ENCODE measurements at places on chromosomes 1 and 21.
A peak's percentile ranks its signal among the peaks of the same experiment; 100 is the strongest.

GRCh38 chr1:93814795-93815340, 64.1 kb downstream of the DNTTIP2 start:
- DNase-seq = no peak

DNA sequence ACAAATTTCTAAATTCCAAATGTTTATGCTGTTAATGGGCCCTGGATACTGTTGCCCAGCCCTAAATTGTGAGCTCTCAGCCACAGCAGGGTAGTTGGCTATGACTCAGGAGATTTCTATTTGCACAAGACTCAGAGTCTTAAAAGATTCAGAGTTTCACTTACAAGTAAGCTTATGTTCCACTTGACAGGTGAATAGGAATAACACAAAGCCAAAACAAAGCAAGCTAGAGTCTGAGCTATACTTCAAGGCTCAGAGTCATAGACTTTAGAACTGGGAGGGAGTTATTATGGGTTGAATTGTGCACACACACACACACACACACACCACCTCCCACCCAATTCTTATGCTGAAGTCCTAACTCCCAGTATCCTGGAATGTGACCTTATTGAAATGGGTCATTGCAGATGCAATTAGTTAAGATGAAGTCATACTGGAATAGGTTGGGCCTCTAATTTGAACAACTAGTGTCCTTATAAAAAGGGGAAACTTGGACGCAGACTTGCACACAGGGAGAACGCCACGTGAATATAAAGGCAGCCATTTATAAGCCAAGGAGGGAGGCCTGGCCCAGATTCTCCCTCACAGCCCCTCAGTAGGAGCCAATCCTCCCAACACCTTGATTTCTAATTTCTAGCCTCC, 30.2 kb downstream of the PRDX6 start:
- no peak for DNase-seq

DNA sequence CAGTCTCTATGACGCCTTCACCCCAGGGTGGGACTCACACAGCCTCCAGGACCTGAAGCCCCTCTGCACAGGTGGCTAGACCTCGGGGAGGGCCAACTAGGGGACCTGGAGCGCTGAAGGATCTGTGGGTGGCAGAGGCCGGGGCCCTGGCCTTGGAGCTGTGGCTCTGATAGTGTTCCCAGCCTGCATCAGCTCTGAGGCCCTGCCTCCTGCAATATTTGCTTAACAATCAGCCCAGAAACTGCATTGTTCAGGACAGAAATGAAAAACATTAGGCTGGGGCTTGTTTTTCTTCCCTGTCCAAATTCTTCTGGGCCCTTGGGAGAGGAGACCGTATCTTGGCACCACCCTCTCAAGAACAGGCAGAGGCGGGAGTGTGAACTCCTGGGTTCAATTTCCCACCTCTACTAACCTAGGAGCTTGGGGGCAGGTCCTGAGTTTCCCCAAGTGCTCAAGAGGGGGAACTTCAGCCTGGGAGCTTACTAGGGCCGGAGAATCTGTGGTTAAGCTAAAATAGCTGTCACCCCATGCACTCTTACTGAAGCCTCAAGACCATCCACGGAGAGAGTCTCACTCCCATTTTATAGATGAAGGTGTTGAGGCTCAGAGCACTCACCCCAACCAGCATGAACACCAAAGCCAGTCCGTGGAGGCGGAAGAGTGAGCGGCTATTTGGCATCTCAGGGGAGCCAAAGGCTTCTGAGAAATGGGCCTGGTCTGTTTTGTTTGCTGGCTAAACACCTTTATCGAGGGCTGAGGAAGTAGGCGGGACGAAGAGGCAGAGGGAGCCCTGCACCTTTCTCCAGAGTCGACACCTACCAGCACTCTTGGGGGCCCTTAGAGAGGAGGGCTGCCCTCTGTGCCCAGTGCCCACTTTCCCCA, 18.8 kb upstream of the CASZ1 start:
- DNase-seq = no peak

- DNase-seq = no peak
These were observed 670 bp downstream of the COX20 start for GRCh38 chr1:244836135-244836521.

GRCh38 chr1:71908871-71909390, 373.4 kb downstream of the NEGR1 start:
- no peak for DNase-seq

DNA sequence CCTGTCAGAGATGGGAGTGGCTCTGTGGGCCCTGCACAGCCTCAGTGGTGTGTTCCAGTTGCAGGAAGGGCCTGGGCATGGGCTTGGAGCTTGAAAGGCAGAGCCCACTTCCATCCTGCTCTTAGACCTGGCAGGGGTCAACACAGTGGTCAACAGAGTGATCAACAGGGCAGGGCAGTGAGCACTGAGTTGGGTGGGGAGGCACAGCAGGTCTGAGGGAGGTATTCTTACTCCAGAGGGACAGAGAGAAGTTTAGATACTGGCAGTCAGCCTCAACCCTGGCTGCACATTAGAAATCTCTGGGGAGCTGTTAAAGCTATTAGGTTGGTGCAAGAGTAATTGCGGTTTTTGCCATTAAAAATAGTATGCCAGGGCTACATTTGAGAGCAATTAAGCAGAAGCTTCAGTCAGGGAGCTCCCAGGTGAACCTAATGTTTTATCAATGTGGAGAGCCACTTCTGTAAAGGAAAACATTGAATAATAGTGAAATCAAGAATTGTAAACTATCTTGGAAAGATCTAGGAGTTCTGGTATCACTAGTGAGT, 37.7 kb downstream of the SH3BGR start:
- no peak for DNase-seq

DNA sequence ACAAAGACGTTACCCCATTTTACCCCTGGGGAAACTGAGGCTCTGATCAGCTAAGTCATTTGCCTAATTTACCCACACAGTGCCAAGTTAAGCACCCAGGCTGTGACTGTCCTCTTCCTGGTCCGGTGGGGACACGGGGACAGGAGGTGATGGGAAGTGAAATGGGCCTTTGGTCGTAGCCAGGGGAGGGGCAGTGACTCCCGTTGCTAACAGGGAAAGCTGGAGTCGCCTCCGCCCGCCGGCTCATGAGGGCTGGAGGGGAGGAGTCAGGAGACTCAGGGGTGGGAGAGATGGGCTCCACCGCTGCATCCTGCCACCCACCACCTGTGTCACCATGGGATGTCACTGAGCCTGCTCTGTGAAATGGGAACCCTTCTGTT, 139.3 kb downstream of the PGBD5 start:
- no peak for DNase-seq

GRCh38 chr21:45550522-45551210, 8.4 kb upstream of the SLC19A1 start:
- no peak for DNase-seq

- DNase-seq = no peak
These were observed 45.4 kb downstream of the SMYD2 start for GRCh38 chr1:214326406-214326805.

GRCh38 chr1:11072216-11072917, 12.5 kb upstream of the SRM start:
- DNase-seq = no peak

GRCh38 chr1:28756846-28757245, 20.1 kb downstream of the YTHDF2 start:
- DNase-seq = no peak

GRCh38 chr1:195475568-195475967, 1132.7 kb downstream of the KCNT2 start:
- no peak for DNase-seq

DNA sequence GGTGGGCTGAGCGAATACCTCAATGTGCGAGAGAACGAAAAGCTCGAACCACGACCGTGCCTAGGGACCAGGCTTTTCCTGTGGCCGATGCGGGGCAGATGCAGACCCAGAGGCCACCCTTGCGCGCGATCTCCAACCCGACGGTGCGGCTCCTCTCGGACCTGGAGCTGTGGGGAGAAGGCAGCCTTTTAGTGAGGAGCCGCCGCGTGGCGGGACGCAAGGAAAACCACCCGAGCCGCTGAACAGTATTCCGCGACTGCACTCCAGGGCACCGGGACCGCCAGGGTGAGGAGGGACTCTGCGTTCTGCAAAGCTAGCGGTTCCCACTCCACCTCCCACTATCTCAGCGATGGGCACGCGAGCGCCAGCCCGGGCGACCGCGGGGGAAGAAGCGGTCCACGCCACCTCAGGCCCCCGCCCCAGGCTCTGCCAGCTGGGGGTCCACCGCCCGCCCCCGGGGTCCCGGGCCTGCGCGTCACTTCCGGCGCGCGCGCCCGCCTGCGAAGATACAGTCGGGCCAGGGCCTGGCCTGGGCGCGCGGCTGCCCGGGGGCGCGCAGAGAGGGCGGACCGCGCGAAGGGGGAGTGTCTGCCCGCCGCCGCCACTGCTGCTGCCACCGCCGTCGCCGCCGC, 66.5 kb upstream of the PRKACB start:
- DNase-seq = peak; percentile 34

- DNase-seq = no peak
These were observed 34.6 kb downstream of the KCNH1 start for GRCh38 chr1:211099393-211099792.

- DNase-seq = no peak
These were observed 29.8 kb upstream of the GALNT2 start for GRCh38 chr1:230037261-230037660.

DNA sequence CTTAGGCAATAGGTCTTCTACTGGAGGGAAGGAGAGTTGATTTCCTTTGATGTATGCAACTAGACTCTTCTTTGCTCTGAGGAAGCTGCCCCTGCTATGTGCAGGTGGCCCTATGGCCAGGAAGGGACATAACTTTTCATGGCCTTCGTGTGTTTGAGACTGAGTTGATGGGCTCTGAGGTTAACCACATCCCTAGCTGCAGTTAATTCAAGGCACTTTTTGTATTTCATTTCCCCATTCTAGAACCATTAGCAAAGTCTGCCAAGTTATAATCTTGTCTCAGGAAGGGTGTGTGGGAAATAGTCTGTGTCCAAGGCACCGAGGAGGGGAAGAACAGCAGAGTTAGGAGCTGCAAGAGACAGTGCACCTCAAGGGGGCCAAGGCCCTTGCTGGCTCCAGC, 2.5 kb downstream of the FCRL4 start:
- no peak for DNase-seq

- no peak for DNase-seq
These were observed 69.0 kb downstream of the DDR2 start for GRCh38 chr1:162701286-162701685.

- no peak for DNase-seq
These were observed 29.3 kb downstream of the SIPA1L2 start for GRCh38 chr1:232600424-232601258.

- no peak for DNase-seq
These were observed 1019.2 kb downstream of the TTLL7 start for GRCh38 chr1:82979593-82980236.

DNA sequence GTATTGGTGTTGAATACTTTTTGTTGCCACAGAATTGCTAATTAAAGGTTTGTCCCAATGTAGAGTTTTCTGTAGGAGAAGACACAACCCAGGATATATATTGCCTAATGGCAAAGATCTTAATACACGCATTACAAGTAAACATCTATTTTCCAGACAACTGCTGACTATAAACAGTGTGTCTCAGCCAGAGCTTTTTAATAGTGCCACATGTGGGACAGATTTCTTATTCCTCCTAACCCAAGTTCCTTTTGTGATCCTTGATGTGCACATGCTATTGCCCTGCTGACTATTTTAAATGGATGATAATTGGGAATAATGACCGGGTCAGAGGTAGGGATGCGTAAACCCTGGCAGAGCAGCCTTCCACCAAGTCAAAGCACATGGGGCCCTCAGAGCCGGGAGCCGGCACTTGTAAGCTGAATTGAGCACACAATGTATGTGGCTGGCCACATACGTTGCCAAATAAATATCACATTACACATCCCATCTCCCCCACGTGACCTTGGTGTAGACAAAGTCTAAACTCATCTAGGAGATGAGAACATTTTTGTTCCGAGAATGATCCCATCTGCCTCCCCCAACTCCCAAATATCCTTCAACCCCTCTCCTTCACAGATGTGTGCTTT, 209.8 kb upstream of the NFIA start:
- no peak for DNase-seq

- DNase-seq = no peak
These were observed 251 bp downstream of the GPA33 start for GRCh38 chr1:167089939-167090313.

- no peak for DNase-seq
These were observed 212.8 kb downstream of the PBX1 start for GRCh38 chr1:164771619-164772361.

GRCh38 chr21:33348706-33349105, 23.9 kb downstream of the IFNAR1 start:
- DNase-seq = no peak

- no peak for DNase-seq
These were observed 80.3 kb downstream of the NENF start for GRCh38 chr1:212512816-212513559.

- DNase-seq = no peak
These were observed 19.2 kb downstream of the WDTC1 start for GRCh38 chr1:27253596-27253995.

DNA sequence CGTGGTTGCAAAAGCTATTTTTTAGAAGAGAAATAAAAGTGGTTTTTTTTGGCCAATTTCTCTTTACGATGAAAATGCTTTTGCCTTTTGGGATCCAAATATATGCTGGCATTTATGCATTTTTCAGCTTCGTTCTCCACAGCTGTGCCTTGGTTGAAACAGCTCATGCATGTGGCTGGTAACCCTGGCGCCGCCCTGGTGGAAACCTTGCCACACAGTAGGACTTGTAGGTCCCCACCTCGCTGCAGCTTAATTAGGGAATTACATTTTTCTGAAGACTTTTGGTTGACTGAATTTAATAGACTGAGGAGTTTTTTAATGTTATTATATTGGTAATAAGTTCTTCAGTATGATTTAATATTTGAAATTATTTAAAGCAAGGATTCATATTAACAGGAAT, 12.7 kb upstream of the PCP4 start:
- DNase-seq = no peak

DNA sequence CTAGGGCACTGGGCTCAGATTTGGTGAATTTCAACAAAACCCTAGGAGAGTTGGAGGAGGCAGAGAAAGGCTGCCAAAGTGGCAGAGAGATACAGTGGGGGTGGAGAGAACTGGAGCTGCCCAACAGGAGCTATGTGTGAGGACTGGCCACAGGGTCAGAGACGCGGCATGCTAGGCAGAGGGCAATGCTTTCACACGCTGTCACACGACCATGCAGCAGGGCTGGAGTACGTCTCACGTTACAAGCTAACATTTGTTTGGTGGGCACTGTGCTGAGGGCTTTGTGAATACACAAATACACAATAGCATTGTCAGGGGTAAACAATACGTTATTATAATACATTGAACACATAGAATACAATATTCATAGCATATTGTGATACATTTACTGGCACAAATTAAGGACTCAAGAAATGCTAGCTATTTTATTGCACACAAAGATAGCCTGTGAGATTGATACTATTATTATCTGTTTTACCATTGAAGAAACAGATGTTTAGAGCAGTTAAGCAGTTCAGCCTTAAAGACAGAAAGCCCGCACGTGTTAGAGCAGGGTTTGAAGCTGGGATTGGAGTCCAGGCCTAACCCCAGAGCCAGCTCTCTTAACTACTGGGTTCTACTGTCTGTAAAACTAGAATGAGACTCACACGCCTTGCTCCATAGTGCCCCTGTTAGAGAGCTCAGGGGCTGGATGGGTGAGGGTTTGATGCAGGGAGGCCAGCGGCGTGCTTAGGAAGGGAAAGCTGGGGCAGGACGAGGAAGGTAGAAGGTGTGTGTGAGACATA, 4.5 kb downstream of the RAB7B start:
- DNase-seq = no peak
